Activated CD4-positive, alpha-beta T cell treated with anti-CD3 and anti-CD28 coated beads, Interleukin-10, Interleukin-2, amounts not matched to agents 100 ng/mL and 50 ng/mL, durations not matched to agents 16 hours and 8 hours (primary cell): ENCODE measurements at places on chromosomes 5 and 9.

GRCh38 chr9:115636596-115636995 is 517.0 kb upstream of the PAPPA start:
- DNase-seq = no peak

- no peak for DNase-seq
Observed at GRCh38 chr5:91212714-91213092, 170.4 kb downstream of the ARRDC3 start.

DNA sequence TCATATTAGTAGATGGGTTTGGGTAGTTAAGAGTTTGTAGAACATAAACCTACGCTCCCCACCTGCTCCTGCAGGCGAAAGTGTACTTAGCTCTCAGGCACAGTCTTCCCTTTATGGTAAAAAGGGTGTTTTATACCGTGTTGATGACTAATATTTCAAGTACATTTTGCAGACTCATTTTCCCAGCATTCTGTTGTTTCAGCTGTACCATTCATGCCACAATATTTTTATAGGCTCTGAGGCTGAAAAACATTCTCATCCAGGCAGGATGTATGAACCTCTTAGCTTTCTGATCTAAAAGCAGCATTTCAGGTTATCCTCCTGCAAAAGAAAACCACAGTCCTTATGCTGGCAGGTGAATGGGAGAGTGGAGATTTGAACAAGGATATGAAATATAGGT is 231.4 kb downstream of the NR2F1-AS1 start:
- DNase-seq = no peak

DNA sequence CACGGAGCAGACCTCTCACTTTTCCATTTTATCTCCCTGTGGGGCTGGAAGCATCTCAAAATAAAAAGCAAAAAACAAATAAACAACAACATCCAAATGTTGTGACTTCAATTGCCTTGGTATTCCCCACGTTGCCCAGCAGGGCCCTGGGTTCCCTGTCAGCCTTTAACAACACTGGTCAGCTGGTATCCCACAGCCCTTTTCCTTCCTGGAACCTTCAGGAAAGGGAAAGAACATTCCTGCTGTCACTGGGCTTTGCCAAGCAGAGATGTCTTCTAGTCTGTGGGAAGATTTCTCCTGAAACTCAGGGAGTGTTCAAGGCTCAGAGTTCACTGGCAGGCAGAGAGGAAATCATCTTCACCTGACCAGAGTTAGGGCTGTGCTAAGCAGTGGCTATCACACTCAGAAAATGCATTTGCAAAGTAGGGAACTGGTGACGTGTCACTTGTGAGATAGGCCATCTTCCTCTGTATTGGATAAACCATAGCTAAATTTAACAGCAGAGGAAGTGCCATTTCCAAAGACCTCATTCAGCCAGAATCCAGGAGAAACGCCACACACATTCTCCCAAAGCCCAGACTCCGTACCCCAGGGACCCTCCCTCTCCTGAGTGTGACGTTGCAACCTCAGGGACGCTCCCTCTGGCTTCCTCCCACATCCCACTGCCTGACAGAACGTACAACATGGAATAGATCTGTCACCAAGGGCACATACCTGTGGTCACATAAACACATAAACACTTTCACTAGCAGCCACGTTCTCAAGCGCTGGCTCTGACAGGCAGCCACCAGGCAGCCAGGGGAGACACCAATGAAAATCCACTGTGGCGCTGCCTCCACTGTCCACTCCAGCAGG is 274.0 kb upstream of the DAPK1 start:
- DNase-seq = no peak

DNA sequence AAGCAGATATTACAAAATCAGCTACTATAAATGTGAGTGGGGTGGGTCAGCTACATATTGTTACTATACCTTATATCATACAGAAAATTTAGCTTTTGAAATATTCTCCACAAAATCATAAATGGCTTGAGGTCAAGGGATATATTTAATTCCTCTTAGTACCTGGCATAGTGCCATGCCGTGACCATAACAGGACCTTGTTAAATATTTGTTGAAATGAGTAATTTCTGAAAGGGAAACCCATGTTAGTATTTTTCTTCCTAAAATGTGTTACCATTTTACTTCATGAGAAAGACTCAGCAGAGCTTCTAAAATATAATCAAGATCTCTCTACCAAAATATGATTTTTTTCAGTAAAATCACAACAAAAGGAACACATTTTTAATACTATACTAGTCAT is 14.8 kb downstream of the ATP10B start:
- DNase-seq = no peak

DNA sequence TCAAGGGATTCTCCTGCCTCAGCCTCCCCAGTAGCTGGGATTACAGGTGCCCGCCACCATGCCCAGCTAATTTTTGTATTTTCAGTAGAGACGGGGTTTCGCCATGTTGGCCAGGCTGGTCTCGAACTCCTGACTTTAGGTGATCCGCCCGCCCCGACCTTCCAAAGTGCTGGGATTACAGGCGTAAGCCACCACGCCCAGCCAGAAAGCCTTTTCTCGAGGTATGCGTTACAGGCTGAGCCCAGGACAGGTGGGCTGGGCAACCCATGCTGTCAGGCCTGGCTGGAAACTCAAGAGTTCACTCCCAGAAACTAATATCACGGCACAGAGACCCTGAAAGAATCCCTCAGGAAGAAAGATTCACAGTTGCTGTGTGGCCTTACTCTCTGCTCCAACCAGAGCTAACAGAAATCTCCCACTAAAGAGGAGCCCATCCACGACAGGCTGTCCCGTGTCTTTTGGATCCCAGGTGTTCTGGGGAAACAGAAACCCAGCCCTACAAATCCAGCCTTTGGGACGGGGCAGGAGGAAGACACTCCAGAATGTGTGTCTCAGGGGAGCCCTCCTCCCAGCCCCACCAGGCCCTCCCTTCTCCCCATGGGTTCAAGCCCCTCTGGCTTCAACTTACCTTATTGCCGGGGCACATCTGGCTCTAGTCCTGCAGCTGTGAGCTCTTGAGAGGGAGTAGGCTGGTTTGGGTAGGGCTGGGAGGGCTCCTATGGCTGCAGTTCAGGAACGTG is 400 bp downstream of the TIFAB start:
- no peak for DNase-seq

GRCh38 chr5:59813761-59814536 is 79.6 kb downstream of the PDE4D start:
- peak; percentile 50 for DNase-seq

DNA sequence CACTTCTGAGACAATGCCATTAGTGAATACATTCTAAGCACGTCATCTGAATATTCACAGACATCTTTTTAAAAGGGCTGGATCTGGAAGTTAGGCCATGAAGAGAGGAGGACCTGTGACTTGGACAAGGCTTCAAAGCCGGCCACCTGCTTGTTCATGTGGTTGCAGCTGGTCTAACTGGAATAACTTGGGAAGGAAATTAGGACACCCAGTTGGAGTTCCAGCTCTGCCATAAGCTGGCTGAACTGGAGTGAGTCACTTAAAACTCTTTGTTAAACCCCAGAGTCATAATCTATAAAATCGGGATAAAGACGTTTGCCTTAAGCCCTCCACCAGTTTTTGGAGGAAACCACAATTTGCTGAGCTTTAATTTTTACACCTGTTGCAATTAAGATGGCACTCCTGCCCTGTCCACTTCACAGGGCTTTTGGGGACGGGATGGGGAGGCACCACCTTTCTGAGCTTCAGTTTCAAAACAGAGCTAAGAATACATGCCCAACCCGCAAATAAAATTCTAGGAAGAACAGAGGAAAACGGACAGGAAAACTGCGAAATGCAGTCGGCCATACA is 536 bp upstream of the STX17 start:
- no peak for DNase-seq

DNA sequence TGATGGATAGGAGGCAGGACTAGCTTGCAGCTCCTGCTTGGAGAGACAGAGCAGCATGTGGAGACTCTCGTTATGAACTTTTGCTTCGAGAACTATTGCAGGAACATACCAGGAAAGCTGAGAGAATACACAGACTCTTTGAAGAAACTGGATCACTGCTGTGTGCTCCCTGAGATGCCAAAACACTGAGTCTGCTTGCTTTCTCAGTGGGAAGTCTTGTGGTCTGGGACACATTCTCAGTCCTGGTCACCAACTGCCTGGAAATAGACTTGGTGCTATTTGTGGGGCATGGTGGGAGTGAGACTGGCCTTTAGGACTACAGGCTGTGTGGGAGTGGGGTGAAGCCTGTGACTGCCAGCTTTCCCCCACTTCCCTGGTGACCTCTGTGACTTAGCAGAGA is 252.6 kb downstream of the MED10 start:
- no peak for DNase-seq

DNA sequence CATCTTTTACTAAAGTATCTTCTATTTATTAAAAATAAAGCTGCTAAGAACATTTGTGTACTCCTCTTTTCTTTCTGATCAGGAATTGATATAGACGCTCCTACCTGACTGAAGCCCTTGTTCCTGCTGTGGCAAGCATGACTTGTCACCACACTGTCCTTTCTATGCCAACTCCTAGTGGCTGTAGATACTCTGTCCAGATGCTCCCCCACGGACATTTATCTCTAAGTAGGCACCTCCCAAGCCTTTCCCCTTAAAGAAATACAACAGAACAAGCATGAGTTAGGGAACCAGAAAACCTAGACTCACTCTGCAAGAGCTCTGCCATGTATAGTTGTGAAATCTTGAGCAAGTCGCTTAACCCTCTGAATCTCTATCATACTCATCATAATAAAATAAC is 53.2 kb downstream of the FAM114A2 start:
- DNase-seq = no peak

GRCh38 chr9:37082214-37082765 is 38.1 kb upstream of the ZCCHC7 start:
- DNase-seq = peak; percentile 11

DNA sequence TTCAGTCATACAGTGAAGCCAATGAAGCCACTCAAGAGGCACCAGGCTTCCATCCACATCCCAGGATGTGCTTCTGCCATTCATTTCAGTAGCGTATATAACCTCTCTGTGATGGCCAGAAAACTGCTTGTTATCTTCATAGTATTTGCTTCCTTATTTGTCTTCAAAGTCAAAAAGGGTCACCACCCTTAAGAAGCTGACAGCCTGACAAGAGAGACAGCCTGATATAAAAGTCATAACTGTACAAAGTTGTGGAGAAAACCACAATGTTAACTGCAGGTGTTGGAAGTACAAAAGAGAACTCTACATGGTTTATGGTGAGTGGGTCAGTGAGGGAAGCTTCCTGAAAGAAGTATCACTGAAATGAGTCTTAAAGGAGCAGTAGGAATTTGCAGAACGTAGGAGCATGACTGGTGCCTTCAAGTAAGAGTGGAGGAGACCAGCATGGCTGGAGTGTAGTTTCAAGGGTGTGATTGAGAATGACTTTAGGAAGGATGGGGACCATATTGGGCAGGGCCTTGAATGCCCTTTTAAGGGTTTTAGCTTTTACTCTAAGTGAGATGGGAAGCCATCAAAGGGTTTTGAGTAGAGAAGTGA is 33.7 kb downstream of the NIM1K start:
- no peak for DNase-seq

DNA sequence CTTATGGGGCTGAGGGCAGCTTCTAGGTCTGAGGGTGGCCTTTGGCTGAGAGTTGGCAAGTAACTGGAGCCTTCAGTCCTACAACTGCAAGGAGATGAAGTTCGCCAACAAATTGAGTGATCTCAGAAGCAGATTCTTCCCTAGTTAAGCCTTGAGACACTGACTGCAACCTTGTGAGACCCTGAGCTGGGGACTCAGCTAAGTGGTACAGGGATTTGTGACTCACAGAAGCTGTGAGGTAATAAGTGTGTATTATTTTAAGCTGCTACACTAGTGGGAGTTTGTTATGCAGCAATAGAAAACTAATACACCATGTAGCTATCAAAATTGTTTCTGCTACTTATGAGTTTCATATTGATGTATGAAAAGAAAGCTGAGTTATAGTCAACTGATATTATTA is 279.2 kb downstream of the PIK3R1 start:
- no peak for DNase-seq
